ENCODE measurements at places on chromosomes 3 and 15.

GRCh38 chr3:13507570-13508339 is 27.6 kb downstream of the HDAC11 start:
- peak; percentile 68 for DNase-seq

DNA sequence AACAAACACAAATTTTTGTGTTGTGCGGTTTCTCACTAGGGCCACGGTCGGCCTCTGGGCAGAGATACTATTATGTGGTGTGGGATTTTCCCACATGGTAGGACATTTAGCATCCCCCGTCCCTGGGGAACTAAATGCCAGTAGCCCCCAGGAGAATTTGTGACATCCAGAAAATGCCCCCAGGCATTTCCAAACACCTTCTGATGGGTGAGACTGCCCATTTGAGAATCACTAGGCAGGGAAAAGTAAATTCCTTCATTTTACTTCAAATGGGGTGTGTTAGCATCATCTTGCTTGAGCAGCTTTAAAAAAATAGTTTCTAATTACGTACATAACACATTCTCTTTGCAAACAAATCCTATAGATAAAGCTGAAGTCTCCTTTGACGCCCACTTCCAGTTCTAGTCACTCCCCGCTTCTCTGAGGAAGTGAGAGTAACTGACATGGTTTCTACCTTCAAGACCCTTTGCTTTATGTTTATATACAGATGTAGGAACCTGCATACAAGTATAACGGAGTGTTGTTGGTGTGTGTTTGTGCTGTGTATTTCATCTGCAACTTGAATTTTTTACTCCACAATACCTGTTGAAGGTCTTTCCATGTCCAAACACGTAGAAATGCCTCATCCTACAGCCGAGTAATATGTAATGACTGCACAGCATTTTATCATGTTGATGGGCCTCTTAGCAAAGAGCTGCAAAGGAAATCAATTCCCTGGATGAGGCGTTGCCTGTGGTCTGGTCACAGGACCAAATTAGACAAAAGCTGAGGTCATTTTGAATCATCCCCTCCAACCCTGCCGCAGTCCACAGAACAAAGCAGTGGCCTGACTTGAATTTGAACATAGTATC is 31.4 kb upstream of the ZBTB38 start:
- peak; percentile 72 for DNase-seq

DNA sequence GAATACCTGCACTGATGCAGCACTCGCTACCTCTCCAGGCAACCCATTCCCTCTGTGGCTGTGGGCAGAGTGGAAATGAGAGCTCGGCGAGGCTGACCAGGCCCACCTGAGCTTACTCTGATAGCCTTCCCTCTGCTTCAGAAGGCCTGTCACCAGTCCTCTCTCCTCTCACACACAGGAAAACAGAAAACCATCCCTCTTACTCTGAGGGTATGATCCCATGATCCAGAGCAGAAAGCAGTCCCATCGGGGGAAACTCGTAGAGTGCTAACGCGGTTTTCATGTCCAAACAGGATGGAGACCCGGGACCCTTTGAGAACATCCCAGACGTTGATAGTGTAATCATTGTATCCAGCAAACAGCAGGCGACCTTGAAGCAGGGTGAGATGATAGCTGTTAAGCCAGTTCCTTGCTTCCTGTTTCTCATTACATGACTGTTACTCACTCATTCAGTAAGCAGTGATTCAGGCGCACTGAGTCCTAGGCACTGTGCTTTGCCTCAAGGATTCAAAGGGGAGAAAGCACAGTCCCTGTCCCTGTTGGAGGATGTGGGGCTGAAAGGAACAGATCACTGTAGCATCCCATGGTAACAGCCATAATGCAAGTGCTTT is 11.8 kb upstream of the BCL2L10 start:
- DNase-seq = peak; percentile 79

DNA sequence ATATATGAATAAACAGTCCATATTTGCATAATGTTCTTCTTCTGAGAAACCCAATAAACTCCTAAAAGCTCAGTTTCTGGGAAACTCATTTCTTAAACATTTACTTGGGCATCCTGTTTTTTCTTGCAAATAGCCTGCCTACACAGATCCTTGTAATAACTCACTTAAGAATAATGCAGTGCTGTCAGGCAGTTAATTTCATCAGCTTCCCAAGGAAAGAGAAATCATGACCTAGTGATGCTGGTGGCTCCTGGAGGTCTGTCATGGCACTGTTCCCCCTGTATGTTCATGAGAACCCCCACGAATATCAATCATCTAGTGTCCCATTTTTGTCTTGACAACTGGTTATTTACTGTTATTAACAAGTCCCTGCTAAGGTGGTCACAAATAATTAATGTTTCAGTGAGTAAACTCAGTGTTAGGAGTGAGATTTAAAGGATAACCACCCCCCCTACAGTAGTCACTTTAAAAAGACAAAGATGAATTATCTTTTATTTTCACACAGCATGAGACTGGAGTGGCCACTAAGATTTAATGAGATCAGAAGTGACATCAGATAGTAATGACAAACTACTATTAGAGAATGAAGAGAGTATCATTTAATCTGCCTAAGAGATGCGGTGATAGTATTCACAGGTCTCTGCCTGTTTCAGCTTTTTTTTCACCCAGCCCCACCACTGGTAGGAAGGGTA is 279.5 kb upstream of the NECTIN3 start:
- no peak for DNase-seq

DNA sequence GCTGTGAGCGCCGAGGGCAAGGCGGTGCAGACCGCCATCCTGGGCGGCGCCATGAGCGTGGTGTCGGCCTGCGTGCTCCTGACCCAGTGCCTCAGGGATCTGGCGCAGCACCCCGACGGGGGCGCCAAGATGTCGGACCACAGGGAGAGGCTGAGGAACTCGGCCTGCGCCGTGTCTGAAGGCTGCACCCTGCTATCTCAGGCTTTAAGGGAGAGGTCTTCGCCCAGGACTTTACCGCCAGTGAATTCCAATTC is 2.3 kb downstream of the TLNRD1 start:
- no peak for DNase-seq

DNA sequence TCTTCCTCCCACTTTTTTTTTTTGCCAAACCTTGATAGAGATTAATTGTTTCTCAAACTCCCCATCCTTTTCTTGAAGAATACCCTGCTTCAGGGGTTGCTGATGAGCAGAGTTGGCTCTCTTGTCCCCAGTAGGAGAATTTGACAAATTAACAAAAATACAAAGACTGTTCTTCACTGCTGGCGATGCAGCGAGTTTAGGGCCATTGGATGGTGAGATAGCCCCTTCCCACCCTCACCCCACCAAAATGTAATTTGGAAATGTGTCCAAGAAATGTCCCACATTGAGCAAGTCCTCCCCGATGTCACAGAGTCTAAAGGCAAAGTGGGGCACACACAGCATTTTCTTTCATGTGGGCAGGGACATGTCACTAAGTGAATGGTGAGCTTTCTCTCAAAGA is 136.0 kb upstream of the RARB start:
- no peak for DNase-seq

GRCh38 chr3:13332158-13332557 is 88.0 kb downstream of the NUP210 start:
- peak; percentile 65 for DNase-seq
